NAMALWA (cell line): ENCODE measurements at places on chromosomes 2 and 18.
A peak's percentile ranks its signal among the peaks of the same experiment; 100 is the strongest.

- peak; percentile 68 for DNase-seq
Observed at GRCh38 chr2:60484133-60484645, 69.3 kb downstream of the BCL11A start.

- DNase-seq: no peak
Observed at GRCh38 chr2:232239951-232240681, 138.4 kb upstream of the ALPP start.

DNA sequence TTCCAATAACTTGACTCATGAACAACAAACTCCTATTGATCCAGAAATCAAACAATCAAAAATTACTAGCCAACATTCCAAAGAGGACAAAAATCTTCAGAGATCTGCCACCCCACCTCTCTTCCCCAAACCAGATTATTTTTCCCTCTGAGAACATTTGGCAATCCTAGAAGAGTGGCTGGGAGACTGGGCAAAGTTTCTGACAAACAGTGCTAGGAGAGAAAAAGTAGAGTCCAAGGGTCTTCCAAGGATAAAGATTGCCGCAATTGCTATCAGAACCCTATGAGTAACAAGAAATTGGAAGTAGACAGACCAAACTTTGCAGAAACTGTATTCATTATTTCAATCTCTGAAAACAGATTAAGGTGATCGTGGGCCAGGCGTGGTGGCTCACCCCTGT, 22.4 kb downstream of the REV1 start:
- DNase-seq: no peak

DNA sequence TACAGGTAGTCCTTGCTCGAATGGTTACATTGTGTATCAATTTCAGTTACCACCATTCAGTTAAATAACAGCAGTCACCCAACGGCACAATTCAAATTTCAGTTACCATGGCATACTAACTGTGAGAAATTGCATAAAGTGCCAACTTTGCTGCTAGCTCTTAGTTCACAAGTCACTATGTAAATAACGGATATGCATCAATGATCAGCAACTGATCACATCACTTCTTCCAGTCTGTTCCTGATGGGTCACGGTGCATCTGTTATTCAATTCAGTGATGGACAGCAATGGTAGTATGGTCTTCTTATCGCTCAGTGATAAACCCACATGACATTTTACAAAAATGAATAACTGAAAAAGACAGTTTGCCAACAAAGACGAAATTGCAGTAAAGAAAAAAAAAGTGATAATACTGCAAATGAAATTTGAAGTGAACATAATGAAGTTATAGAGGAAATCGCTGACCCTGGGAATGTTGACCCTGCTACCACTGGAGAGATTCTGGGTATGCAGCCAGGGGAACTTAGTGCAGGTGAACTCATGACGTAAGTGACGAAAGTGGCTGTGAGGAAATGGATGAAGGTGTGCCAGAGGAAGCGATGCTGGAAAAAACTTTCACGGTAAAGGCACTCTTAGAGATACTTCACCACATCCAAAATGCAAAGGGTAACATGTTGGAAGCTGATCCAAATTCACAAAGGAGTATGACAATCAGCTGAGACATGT, 25.9 kb upstream of the RAPGEF4 start:
- peak; percentile 22 for DNase-seq

DNA sequence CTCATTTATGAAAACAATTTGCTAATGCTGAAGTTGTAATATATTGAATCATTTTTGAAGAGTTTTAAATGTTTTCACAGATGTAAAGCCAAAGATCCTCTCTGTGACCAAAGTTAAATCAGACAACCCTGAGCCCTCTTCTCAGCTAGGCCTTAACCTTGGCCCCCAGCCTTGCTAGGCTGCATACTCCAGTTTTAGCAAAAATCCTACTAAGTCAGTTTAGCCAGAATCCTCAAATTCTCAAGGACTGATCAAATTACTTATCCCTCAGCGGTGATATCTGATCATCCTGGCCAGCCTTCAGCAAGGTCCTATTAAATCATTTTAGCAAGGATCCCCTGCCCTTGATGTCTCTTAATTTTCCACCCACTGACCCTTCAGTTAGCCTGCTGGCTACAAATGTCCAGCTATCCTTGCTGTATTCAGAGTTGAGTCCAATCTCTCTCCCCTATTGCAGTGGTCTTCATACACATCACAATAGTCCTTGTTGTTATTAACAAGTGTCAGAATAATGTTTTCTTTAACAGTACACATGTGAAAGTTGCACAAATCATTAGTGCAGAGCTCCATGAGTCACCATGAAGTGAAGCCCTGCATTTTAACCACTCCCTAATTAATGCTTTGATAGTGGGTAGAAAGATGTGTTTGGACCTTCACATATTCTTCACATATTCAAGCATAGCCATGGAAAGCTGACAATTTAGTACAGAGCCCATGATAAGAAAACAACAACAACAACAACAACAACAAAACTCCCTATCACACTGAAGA, 206.4 kb downstream of the NBAS start:
- DNase-seq: no peak

DNA sequence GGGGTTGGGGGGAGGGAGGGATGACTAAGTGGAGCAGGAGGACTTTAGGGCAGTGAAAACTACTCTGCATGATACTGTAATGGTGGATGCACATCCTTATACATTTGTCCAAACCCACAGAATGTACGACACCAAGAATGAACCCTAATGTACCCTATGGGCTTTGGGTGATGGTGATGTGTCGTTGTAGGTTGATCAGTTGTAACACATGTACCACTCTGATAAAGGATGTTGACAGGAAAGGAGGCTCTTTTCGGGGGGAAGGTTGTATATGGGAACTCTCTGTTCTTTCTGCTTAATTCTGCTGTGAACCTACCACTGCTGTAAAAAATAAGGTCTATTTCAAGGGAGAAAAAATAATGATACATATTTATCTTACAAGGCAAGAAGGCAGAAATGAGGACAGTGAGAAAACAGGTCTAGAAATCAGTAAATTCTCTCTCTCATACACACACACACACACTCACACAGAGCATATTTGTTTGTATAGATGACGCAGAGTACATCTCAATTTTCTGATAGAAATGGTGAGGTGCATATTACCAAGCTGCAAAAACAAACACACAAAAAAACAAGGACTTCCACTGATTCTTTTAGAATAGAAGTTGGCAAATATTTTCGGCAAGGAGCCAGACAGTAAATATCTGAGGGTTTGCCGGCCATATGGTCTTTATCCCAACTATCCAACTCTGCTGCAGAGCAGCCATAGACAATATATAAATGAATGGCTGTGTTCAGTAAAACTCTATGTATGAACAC, 20.2 kb downstream of the FAM124B start:
- DNase-seq: no peak

DNA sequence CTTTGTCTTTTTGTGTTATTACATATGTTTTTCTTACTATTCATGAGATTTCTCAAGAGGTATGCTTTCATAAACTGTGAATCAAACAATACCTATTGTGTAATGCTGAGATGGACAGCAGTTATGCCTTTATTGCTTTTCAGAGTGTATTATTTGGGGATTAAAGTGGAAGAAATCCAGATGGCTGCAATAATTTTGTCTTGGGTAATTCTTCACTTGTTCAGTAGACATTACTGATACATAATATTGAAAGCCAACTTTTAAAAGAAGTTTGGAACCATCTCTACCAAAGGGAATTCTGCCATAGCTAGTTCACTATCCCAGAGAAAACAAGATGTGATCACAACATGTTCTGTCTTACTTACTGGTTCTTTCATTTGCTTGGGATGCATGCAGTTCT, 253.4 kb upstream of the ZSWIM2 start:
- DNase-seq: no peak

- no peak for DNase-seq
Observed at GRCh38 chr2:18214936-18215335, 336.5 kb downstream of the KCNS3 start.

- DNase-seq: no peak
Observed at GRCh38 chr2:241857041-241857541, 1.6 kb downstream of the PDCD1 start.

GRCh38 chr2:43158259-43158880, 68.0 kb downstream of the ZFP36L2 start:
- DNase-seq: no peak
